ENCODE measurements at places on chromosomes 2 and 18. TPM values are rescaled to one million over a fixed set of nuclear protein-coding genes. Genes with fewer than 3 reads are reported as not detected.

Gene GYPC
- 118 TPM for polyA plus RNA-seq

Gene EXOC6B
- polyA plus RNA-seq, result 11.3 TPM

Gene GALNT5
- 6.5 TPM for polyA plus RNA-seq

Gene CENPA
- 8.4 TPM for polyA plus RNA-seq

Gene STRN
- polyA plus RNA-seq, result 20.3 TPM

Gene CD207
- polyA plus RNA-seq, result not detected

Gene GDF7
- 0.71 TPM for polyA plus RNA-seq

Gene HPCAL1
- 41.3 TPM for polyA plus RNA-seq

Gene ASPRV1
- polyA plus RNA-seq, result 3.2 TPM

Gene LCLAT1
- 6.3 TPM for polyA plus RNA-seq

Gene C2orf78
- polyA plus RNA-seq, result not detected

Gene INHA
- 0.26 TPM for polyA plus RNA-seq

Gene IL1RL2
- 0.15 TPM for polyA plus RNA-seq

Gene ANKRD30B
- polyA plus RNA-seq, result not detected

Gene ACKR3
- 27.2 TPM for polyA plus RNA-seq

Gene IL37
- polyA plus RNA-seq, result not detected

Gene TBR1
- 0.06 TPM for polyA plus RNA-seq

Gene NEU2
- polyA plus RNA-seq, result not detected

Gene ABHD1
- 0.45 TPM for polyA plus RNA-seq

Gene NYAP2
- 0.05 TPM for polyA plus RNA-seq

Gene NETO1
- not detected for polyA plus RNA-seq

Gene SLC14A1
- polyA plus RNA-seq, result 1.3 TPM

Gene REEP1
- polyA plus RNA-seq, result 57.4 TPM

Gene SCYGR5
- not detected for polyA plus RNA-seq

Gene PROM2
- polyA plus RNA-seq, result 1.8 TPM

Gene XIRP2
- polyA plus RNA-seq, result 123 TPM

Gene ACADL
- polyA plus RNA-seq, result 3.9 TPM

Gene C1QL2
- not detected for polyA plus RNA-seq

Gene EGR4
- polyA plus RNA-seq, result not detected

Gene IL36B
- polyA plus RNA-seq, result not detected

Gene NEDD4L
- 27.6 TPM for polyA plus RNA-seq

Gene CIB4
- polyA plus RNA-seq, result not detected

Gene C2orf15
- polyA plus RNA-seq, result not detected

Gene EPB41L3
- polyA plus RNA-seq, result 88.9 TPM

Gene LTBP1
- polyA plus RNA-seq, result 82.3 TPM

Gene ANKRD53
- 1.4 TPM for polyA plus RNA-seq

Gene GTF2A1L
- polyA plus RNA-seq, result 0.43 TPM

Gene OR6B2
- not detected for polyA plus RNA-seq

Gene IFT172
- polyA plus RNA-seq, result 27.7 TPM

Gene IL1R2
- 0.31 TPM for polyA plus RNA-seq

Gene L3MBTL4
- polyA plus RNA-seq, result 1.3 TPM

Gene TACR1
- polyA plus RNA-seq, result 0.18 TPM

Gene ATOH8
- polyA plus RNA-seq, result 20.5 TPM

Gene CDK5R2
- 0.07 TPM for polyA plus RNA-seq

Gene DSC2
- polyA plus RNA-seq, result 3.9 TPM

Gene ASTL
- not detected for polyA plus RNA-seq

Gene CYP20A1
- 9.2 TPM for polyA plus RNA-seq

Gene ARHGAP15
- 21.0 TPM for polyA plus RNA-seq

Gene G6PC2
- not detected for polyA plus RNA-seq

Gene CDK15
- polyA plus RNA-seq, result 1.1 TPM

Gene C2orf80
- not detected for polyA plus RNA-seq

Gene PLGLB1
- polyA plus RNA-seq, result 0.83 TPM

Gene DSG2
- polyA plus RNA-seq, result 8.9 TPM

Gene RND3
- polyA plus RNA-seq, result 36.3 TPM

Gene HRH4
- polyA plus RNA-seq, result not detected

Gene DYNAP
- polyA plus RNA-seq, result not detected

All from muscle of leg (tissue), 16 donors.